CD4-positive, alpha-beta T cell (primary cell): ENCODE measurements at places on chromosomes 1 and 21.

- no peak for DNase-seq
Observed at GRCh38 chr1:86957221-86957620, 42.8 kb downstream of the HS2ST1 start.

- DNase-seq = no peak
Observed at GRCh38 chr1:223813645-223814044, 32.1 kb downstream of the TP53BP2 start.

- DNase-seq = no peak
Observed at GRCh38 chr1:47396671-47397196, 19.4 kb upstream of the FOXE3 start.

DNA sequence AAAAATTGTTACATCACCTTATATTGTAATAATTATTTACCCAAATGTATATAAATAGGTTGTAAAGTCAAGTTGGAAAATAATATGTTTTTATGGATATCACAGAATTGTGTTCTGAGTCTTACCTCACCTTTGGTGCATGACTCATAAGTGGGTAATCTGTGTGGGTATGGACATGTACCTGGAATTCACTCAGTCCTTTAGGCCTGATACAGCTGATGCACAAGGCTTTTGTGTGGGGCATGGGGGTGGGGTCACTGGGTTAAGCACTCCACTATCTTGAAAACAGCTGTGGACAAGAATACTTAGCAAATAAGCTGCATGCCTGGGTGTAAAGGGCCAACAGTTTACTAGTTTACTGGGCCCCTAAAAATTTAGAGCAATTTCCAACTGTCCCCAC, 34.4 kb downstream of the INKA2 start:
- DNase-seq = no peak

DNA sequence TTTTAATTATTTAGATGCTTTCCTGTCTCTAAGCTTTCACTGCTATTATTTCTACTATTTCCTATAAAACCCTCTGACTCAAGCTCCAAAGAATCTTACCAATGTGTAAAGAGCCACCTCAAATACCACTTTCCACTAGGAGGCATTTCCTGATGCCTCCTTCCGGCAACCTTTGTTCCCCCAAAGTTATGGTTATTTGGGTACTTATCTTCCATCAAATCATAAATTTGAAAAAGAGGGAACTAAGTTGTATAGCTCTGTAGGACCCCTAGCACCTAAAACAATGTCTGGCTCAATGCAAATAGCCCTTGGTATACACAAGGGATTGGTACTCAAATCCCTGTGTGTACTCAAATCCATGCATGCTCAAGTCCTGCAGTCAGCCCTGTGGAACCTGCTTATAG, 79.6 kb downstream of the NME7 start:
- DNase-seq = no peak

DNA sequence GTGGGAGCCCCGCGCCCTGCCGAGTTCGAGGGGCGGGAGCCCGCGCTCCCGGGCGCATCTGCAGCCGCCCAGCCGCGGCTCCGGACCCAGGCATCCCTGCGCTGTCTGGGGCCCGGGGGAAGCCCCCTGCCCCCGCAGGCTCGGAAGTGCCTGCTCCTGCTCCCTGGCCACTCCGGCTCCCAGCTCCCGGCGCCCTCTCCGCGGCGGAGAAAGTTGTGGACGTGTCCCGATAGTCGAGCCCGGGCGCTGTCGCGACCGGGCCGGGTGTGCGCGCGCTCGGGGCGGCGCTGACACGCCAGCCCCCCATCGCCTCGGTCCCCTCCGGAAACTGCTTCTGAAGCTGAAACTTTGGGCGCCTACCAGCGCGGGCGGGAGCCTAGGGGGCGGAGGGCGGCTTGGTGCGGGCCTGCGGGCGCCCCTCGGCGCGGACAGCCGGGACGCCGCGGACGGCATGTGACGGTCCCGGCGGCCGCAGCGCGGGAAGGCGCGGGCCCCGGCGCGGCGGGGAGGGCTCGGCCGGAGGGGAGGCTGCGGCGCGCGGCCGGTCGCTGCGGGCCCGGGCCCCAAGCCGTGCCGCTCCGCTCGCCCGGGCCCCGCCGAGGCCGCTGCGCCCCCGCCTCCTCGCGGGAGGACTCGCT, 515 bp downstream of the MAN1C1 start:
- peak; percentile 56 for DNase-seq
